ENCODE measurements at places on chromosomes 5 and 9.

DNA sequence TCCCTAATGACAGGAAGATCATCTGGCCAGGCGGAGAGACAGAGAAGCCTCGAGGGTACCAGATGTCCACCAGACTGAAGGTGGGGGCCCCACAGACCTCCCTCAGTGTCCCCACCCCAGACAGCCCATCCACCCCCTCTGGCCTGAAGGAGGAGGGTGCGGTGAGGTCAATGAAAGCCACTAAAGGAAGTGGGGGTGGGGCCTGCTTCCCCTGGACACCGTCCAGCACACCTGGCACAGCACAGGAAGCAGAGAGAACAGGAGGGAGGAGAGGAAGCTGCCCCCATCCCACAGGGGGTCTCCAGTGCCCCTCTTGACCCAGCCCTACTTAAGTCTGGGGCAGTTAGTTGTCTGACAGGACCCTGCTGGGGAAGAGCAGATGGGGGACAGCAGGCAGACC is 11.2 kb downstream of the LRRC26 start:
- no peak for DNase-seq

GRCh38 chr5:158305861-158306260 is 446.9 kb upstream of the CLINT1 start:
- no peak for DNase-seq

DNA sequence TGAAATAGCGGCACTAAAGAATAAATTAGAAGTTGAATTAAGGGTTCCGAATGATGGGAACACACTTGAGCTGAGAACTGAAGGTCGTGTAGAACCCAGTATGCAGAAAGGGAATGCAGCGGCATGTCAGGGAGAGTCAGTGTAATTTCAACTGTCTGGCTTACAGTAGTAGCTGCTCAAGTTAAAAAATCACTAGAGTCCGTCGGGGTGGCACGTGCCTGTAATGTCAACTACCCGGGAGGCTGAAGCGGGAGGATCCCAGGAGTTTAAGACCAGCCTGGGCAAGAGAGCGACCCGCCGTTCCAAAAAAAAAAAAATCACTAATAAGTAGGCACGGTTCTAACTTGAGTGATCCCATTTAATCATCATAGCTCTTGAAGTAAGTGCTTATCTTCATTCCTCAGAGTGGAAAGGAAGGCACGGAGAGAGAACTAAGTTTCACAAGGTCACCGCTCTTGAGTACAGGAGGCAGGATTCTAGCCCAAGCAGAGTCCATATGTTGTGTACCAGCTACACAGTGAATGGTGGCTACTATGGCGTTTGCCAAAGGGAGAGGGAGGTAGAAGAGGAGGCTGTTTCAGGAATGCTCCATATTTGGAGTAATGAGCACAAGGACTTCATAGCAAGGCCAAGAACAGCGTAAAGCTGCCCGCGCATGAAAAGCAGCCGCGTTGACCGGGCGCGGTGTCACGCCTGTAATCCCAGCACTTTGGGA is 831 bp downstream of the RMRP start:
- DNase-seq, result peak; percentile 60

- DNase-seq, result no peak
Observed at GRCh38 chr5:5483350-5483749, 60.9 kb downstream of the ICE1 start.

DNA sequence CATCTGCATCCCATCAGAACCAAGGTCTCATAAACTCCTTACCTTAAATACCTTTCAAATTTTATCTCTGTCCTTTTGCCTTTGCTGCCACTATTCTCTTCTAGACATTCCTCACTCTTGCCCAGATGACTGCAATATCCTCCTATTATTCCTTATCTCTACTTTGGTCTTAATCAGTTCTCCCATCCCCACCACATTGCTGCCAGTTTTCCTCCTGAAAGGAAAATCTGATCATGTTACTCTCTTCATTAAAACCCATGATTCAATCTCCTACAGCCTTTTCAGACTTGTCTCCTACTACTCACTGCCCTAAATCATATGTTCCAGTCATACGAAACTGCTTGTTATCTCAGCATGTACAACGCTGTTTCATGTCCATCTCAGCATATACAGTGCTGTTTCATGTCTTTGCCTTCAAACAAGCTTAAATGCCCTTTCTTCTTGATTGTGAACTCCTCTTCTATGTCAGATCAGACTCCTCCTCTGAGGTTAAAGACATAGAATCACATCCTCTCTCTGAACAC is 152.6 kb upstream of the FST start:
- no peak for DNase-seq

DNA sequence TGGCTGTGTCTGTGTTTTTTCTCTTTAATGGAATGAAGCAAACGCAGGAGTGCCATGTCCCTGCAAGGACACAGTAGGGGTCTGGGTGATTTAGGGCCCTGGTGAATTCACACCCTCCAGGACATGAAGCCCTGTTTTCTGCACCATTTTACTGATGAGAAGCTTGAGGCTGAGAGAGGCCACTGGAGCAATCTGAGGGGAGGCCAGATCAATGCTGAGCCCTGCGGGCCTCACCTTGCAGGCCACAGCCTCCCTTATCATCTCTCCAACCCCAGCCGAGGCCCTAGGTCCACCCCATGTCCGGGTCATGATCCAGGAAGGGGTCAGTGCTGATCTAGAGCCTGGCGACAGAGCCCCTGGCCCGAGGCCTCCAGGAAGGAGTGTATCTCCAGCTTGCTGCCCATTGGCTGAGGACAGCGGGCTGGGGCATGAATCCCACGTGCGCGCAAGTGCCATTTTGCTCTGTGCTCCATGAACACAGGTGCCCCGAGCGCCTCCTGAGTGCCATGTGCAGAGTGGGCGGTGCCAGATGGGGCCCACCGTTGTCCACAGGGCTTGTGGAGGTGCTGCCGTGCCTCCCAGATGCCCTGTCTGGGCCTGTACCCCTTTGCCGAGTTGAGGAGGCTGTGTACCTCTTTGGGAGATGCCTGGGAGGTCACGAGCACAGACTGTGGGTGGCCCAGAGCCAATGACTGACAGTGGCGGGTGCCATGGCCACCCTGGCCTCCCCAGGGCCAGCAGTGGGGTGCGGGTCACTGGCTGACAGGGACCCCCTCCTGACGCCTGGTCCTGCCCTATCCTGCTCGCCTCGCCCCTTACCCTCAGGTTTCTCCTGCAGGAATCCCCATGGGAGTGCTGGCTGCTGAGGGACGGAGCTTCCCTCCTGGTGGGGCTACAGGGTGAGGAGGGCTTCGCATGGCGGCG is 32.3 kb upstream of the LPCAT1 start:
- no peak for DNase-seq

DNA sequence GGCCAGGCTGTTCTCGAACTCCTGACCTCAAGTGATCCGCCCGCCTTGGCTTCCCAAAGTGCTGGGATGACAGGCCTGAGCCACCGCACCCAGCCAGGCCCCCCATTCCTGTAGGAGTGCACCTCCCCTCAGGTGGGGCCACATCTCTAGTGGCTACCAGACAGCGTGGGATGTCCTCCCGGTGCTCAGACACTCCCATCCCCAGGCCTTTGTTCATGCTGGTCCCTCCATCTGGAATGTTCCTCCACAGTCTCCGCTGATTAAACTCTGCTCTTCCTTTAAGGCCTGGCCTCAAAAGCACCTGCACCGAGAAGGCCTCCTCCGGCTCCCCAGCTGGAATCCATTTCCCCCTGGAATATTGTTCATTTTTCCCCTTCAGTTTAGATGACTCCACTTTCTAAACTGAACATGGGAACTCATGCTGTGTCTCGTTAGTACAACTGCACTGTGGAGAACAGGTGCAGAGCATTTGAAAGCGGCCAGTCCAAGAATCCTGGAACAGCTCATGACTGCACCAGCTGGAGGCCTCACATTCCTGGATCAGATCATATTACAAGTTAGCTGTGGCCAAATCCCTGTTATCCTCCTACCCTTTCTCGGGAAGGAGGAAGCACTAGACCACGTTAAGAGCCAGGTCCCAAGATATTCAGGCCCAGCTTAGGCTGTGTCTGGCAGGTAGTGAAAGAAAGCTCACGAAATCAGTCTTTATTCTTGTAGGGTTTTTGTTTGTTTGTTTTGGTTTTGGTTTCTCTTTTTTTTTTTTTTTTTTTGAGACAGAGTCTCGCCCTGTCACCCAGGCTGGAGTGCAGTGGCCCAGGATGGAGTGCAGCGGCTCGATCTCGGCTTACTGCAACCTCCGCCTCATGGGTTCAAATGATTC is 10.8 kb upstream of the PRRC2B start:
- peak; percentile 72 for DNase-seq

DNA sequence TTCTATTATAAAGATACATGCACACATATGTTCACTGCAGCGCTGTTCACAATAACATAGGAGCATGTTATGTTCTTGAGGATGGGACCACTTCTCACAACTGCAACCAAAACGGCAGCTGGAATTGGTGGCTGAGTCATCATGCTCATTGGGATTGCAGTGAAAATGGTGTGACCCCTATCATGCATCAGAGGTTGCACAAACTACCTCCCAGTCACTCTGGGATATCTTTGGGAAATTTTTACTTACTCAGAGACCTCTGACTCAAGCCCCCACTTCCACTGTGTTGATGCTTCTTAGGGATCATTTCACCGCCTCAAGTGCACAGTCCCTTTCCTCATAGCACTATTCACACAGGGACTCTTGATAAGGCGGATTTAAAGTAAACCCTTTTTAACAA is 474.1 kb downstream of the BNC2 start:
- no peak for DNase-seq

DNA sequence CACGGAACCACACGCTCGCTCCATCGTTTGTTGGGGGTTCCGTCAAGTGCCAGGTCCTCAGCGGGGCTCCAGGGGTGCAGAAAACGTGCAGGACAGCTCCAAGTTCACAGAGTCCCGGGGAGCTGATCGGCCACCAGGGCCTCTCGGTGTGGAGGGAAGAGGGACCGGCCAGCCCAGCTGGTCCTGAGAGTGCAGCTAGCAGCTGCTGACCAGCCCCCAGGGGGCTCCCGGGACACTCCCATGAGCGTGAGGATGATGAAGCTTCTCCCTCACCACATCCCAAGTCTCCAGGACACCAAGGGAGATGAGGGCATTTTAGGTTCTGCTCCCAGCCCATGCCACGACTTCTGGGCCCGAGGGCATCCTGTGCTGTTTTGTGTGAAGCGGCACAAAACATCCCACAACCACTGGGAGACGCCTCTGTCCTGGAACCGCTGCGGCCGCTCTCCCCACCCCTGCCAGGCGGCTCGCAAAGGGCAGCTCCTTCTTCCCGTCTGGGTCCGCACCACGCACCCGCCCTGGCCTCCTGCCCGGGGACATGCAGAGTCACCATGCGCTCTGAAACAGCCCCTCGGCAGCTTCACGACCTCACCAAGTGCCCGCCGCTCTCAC is 67.5 kb upstream of the IRX4 start:
- DNase-seq, result no peak

DNA sequence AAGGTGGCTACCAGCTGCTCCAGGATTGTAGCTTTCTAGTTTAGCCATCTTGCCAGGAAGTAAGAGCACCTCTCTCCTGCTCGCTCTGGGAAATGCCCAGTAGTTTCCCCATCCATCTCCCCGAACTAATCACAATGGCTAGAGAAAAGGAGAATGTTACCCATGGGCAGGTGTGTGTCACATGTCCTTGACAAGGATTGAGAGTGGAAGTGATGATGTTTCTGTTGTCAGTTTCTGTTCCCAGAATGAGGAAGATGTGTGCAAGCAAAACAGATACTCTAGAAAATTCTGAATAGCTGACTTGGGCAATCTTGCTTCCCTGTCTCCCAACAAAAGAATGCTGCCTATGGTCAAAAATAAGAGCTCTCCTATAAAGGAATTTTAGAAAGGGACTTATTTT is 429.5 kb downstream of the EBF1 start:
- DNase-seq, result no peak

- peak; percentile 12 for DNase-seq
Observed at GRCh38 chr9:15622318-15622971, 69.6 kb downstream of the CCDC171 start.

GRCh38 chr5:474840-475661 is 32.1 kb downstream of the EXOC3 start:
- DNase-seq, result peak; percentile 17

DNA sequence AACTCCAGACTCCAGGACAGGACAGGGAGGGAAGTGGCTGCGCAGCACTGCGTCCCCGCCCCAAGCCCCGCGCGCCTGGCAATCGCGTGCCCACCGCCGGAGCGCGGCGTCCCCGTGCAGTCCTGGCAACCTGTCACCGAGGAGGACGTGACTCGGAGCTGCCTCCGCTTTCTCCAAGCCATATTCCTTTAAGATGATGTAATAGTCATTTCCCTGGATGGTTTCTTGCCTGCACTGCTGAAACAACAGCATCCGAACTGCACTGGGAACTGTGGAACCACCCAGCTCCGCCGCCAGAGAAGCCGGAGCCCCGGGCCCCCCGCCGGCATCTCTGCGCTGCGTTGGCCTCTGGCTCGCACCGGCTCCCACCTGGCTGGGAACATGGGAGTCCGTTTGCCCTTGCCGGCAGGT is 34.5 kb downstream of the KCTD16 start:
- peak; percentile 65 for DNase-seq

GRCh38 chr5:40001796-40002195 is 577.0 kb upstream of the DAB2 start:
- DNase-seq, result peak; percentile 18

DNA sequence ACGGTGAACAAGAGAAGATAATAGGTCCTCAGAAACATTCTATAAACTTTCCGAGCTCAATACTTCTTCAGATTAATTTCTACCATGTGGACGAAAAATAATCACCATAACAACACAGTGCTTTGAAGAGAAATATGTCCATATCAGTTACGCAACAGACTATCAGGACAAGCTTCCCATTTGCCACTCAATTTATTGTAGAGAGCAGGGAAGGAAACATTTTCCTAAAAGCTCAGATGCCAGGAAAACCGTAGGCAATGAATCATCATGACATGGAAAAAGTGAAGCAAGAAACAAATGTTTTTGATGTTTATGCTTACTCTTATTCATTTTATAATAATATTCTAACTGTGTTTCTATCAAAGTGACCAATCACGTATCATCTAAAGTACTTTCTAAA is 87.6 kb downstream of the S1PR3 start:
- peak; percentile 44 for DNase-seq

DNA sequence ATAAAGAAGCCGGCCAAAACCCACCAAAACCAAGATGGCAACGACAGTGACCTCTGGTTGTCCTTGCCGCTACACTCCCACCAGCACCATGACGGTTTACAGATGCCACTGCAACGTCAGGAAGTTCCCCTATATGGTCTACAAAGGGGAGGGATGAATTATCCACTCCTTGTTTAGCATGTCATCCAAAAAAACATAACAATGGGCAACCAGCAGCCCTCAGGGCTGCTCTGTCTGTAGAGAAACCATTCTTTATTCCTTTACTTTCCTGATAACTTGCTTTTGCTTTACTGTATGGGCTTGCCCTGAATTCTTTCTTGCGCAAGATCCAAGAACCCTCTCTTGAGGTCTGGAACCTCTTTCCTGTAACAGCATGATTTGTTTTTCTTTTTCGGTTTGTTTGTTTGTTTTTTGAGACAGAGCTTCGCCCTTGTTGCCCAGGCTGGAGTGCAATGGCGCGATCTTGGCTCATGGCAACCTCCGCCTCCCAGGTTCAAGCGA is 2.0 kb upstream of the UAP1L1 start:
- no peak for DNase-seq

- DNase-seq, result no peak
Observed at GRCh38 chr9:95175523-95175922, 142.0 kb downstream of the FANCC start.

- DNase-seq, result no peak
Observed at GRCh38 chr5:139670369-139671095, 22.4 kb downstream of the CXXC5 start.

Data from fibroblast of skin of scalp (primary cell).